ENCODE measurements at places on chromosomes 11 and 22.
A peak's percentile ranks its signal among the peaks of the same experiment; 100 is the strongest.

DNA sequence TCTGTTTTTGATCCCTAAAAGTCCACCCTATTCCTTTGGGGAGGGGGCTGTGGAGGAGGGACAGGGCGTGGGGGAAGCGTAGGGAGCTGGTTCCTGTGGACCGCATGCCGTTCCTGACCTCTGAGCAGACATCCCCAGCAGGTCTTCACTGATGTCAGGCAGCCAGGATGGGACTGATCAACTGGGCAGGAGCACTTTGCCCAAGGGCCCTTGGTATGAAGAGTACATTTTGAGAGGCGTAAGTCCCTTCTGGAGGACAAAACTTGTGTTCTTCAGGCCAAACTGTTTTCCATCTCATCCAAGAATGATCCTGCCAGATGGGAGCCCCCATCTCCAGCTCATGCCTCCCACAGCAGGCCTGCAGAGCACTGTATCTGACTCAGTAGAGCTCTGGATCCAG is 80.9 kb upstream of the NARS2 start:
- no peak for DNase-seq
- no peaks in the 10 kb centered on the region for H3K4me1 ChIP-seq
- no peaks in the 10 kb centered on the region for H3K27me3 ChIP-seq
- no peak overlapping the region for H3K27ac ChIP-seq
- no peak overlapping the region for H3K4me3 ChIP-seq

DNA sequence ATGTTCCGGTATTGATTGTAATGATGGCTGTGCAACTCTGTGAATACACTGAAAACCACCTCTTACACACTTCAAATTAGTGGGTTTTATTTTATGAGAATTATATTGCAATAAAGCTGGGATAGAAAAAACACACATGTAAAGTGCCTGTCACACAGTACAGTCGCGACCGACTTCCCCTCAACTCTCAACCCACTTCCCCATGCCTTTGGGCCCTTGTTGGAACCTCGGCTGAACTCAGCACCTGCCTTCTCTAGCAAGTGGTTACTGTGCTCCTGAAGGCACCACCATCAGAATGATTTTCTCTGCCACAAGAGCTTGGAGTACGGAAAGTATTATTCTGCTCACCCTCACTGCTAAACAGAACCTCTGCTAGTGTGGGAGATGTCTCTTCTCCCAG is 13.5 kb downstream of the KCNJ1 start:
- H3K27me3 ChIP-seq, result peaks cover 8% of the 10 kb centered on the region
- DNase-seq, result no peak
- H3K27ac ChIP-seq, result no peak overlapping the region
- no peaks in the 10 kb centered on the region for H3K36me3 ChIP-seq
- no peak overlapping the region for H3K4me3 ChIP-seq
- no peaks in the 10 kb centered on the region for H3K4me1 ChIP-seq

DNA sequence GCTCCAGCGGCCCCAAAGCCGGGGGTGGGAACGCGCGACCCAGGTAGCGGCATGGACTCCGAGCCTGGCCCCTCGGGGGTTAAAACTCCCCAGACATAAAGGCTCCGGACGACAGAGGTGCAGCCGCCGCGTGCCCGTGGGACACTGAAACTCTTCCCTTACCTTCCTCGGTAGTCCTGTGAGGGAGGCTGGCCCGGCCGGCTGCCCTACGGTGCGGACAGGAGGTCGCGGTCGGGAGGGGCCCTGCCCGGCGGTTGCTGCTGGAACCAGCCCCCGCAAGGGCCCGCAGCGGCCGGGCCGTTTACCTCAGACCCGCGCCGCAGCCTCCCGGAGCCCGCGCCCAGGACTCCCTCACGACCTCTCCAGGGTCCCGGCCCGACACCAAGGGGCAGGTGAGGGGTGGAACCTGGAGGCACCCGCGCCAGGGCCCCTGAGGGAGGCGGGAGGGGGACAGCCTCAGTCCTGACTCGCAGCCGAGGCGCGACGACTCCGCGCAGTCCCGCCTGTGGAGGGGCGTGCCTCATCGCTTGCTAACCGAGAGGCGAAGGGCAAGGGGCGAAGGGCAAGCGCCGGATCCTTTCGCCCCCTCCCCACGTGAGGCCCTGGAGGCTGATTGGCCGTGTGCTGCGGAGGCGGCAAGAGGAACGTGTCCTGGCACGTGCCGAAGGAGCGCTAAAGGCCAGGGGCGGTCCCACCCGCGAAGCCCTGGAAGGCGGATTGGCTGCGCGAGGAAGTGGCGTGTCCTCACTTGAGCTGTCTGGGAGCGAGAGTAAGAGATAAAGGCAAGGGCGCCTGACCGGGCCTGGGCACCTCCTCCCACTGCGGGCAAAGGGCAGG is at the start of gene UPB1:
Gene UPB1, plus strand, starts transcription at position 805 of the 837 bp plus-strand sequence. CDS start 72 bp downstream, outside the sequence.
- H3K27ac ChIP-seq, result no peak within 1 kb of the TSS
- H3K4me3 ChIP-seq, result no peak within 1 kb of the TSS
- no peaks in the 10 kb centered on the region for H3K4me1 ChIP-seq

DNA sequence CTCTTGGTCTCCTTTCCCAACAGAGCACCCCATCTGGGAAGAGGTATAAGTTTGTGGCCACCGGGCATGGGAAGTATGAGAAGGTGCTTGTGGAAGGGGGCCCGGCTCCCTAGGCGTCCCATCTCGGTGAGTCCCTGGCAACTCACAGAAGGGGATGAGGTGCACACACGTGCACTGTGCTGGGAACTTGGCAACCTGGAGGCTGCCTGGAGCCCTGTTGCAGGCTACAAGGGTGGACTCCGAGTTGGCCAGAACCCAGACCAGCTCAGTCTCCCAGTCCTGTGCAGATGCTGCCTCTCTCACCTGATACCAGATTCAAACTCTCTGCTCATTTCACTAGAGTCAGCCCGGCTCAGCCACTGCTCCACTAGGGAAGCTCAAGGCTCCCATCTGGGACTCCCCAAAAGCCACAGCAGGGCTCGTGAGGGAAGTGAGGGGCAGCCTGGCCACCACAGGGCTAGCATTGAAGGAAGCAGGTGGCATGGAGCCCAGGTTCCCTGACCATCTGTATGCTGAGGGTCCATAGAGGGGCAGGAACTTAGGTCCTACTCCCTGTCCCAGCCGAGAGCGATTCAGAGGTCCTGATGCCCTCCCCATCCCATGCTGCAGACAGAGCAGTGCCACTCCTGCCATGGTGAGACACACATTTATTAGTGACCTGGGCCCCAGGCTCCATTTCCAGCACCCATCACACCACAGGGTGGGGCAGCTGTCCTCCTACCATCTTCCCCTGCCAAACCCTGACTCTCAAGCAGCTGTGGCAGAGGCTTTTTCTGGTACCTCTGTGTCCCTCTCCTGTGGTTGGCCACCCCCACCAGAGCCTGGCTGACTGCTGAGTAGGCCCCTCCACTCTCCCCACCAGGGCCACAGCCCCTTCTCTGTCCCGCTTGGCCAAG is 4.0 kb downstream of the PRR33 start:
- no peaks in the 10 kb centered on the region for H3K4me1 ChIP-seq
- H3K27ac ChIP-seq, result no peak overlapping the region
- H3K36me3 ChIP-seq, result no peaks in the 10 kb centered on the region

DNA sequence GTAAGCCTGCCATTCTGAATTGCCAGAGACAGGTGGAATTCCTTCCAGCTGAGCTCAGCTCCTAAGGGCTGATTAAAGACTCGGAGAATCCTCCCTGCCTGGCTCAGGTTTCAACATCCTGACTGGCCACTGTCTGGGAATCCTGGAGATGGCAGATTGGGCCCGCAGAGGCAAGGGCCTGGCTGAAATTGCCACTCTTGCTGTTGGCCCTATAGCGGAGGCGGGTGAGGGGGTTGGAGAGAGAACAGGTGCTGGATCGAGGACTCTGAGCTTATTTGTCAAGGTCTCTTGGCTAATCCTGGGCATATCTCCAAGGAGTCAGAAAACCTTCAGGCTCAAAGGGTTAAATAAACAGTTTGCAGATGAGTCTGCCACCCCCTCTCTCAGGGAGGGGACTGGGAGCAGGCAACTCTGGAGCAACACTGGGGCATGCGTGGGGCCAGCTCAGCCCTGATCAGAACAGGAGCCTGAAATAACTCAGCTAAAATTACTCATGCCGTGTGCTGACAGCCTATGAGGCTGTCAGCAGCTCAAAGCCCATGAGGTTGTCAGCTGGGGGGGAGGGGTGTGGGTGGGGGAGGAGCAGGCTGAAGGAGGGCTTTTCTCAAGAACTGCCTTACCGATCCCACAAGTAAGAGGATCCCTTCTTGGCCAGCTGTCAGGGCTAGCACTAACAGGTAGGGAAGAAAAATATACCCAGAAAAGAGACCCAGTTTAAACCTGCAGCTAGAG is 14.7 kb upstream of the MFRP start:
- H3K36me3 ChIP-seq, result no peaks in the 10 kb centered on the region
- H3K4me3 ChIP-seq, result no peak overlapping the region
- peaks cover 2% of the 10 kb centered on the region for H3K27me3 ChIP-seq

DNA sequence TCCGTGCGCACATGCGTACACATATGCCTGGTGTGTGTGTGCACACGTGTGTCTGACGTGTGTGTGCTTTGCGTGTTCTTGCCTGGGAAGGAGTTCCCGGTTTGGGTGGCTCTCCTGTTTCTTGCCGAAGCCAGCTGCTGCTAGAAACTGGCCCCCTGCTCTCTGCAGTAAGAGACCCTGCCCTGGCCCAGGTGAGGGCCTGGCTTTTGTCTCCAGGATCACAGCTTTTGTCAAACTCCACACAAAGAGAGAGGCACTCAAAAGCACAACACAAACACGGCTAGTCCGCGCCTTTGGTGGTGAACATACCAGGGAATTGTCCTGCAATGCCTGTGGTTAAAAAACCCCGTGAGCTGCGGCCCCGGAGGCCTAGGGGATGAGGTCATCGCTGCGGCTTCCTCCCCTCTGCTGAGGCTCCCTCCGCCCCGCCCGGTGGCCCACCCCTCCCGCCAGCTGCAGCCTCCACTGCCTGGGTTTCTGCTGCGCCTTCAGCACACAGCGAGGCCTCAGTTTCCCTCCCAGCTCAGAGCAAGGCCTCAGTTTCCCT is 88.9 kb downstream of the KCNQ1 start:
- H3K4me1 ChIP-seq, result peaks cover 11% of the 10 kb centered on the region
- peak overlapping the region; percentile 56 for H3K27ac ChIP-seq
- peak; percentile 89 for DNase-seq
- no peak overlapping the region for H3K4me3 ChIP-seq

GRCh38 chr22:43670513-43670912 is 141.6 kb downstream of the EFCAB6 start:
- DNase-seq, result no peak
- no peak overlapping the region for H3K4me3 ChIP-seq
- no peaks in the 10 kb centered on the region for H3K36me3 ChIP-seq
- no peak overlapping the region for H3K27ac ChIP-seq
